ENCODE measurements at places on chromosomes 12 and 14.

- DNase-seq: no peak
These were observed 6.6 kb downstream of the LHX5 start for GRCh38 chr12:113464852-113465719.

- no peak for DNase-seq
These were observed 45.5 kb downstream of the SH2B3 start for GRCh38 chr12:111451232-111451631.

GRCh38 chr12:19128485-19128884 lies 1.0 kb upstream of the PLEKHA5 start:
- no peak for DNase-seq

- peak; percentile 71 for DNase-seq
These were observed 24.5 kb upstream of the TMCC3 start for GRCh38 chr12:94674835-94675234.

GRCh38 chr12:121789233-121789781 lies 4.2 kb downstream of the RHOF start:
- peak; percentile 75 for DNase-seq

- no peak for DNase-seq
These were observed 14.8 kb upstream of the ADIPOR2 start for GRCh38 chr12:1676043-1676442.

GRCh38 chr12:42481368-42481767 lies 108.2 kb downstream of the PRICKLE1 start:
- DNase-seq: no peak

Measured in KBM-7 (cell line).